ENCODE measurements at places on chromosomes 12 and 14.

DNA sequence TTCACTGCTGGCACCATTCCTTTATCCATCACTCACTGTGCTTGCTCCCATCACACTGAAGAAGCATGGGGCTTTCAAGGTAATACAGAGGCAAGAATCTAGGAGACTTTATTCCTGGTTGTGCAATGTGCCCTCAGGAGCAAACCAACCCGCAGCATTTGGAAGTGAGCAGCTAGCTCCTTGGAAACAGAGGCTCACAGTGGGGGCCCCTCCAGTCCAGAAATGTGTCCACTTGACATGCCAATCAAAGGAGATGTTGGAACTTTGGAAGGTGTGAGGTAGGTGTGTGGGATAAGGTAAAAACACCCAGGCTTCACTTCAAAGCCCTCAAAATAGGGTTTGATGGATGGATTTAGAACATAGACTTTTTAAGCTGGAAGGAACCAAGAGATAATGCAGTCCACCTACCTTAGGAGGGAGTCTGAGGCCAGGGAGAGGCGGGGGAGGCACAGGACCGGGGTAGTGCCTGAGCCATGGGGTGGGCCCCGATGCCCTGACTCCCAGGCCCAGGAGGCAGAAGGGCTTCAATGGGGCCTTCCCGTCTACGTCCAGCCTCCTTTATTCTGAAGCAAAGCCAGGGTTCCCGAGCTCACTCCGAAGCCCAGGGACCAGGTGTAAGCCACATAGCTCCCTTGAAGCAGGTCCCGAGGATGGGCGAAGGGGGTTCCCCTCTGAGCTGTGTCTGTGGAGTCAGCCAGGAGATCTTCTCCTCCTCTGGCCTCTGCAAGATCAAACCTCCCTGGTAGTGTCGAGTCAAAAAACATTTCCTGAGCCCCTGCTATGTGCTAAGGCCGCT lies 17.6 kb upstream of the BCL11B start:
- DNase-seq: no peak

- DNase-seq: no peak
These were observed 5.5 kb downstream of the DNAH10 start for GRCh38 chr12:123767613-123768012.

DNA sequence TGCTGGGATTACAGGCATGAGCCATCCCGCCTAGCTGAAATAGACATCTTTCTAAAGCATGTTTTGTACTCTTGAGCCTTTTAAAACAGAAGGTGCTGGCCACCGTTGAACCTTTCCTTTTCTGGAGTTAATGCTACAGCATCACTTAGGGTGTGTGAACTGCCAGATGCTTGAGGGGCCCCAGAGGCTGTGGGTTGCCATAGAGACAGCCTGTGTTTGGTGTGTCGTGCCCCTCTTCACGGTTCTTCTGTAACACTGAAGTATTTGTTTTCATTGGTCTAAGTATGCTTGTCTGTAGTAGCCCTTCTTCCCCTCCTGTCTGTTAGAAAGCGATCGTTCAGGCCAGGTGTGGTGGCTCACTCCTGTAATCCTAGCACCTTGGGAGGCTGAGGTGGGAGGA lies 30.8 kb downstream of the PLEKHG3 start:
- DNase-seq: no peak

DNA sequence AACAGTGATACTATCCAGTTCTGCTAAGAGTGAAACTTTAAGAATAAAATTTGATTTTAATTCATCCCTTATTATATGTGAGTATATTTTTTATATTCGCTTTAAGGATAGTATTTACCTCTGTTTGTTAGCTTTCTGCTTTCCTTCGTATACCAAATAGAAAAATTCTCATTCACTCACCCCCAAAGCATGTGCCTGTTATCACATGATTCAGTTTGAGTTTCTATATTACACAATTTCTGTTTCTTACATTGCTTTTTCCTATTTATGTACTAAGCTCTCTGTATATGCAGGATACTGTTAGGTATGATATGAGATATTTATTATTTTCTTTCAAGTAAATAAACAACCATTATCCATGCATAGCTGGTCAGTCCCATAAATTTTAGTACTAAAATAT lies 275.2 kb downstream of the FBXL14 start:
- DNase-seq: no peak

GRCh38 chr14:31164115-31164514 lies 43.5 kb downstream of the HECTD1 start:
- no peak for DNase-seq

GRCh38 chr14:21098076-21098891 lies at the start of gene ZNF219:
Gene ZNF219, minus strand, starts transcription at chr14:21098655. Its CDS starts 5,064 bp downstream, at chr14:21093591.
- peak; percentile 59 for DNase-seq

- DNase-seq: no peak
These were observed 491.0 kb downstream of the ETNK1 start for GRCh38 chr12:23115984-23116383.

GRCh38 chr12:53381731-53382630 lies 2.0 kb downstream of the SP1 start:
- no peak for DNase-seq

- DNase-seq: no peak
These were observed 12.2 kb downstream of the DEGS2 start for GRCh38 chr14:100147181-100147631.

GRCh38 chr12:46524778-46525177 lies 152.2 kb upstream of the SLC38A2 start:
- no peak for DNase-seq

DNA sequence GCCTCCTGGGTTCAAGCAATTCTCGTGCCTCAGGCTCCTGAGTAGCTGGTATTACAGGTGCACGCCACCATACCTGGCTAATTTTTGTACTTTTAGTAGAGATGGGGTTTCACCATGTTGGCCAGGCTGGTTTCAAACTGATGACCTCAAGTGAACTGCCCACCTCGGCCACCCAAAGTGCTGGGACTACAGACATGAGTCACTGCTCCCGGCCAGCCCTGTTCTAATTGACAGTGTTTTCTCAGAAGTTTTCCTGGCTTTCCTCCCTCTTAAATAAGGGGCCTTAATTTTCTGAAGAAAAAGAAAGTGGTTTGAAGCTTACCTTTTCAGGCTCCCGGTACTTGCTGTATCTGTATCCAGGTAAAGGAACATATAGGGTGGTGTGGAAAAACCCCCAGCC lies 1.7 kb downstream of the HAL start:
- DNase-seq: no peak

All from SW 1271 (cell line).